Stimulated activated CD4-positive, alpha-beta T cell treated with anti-CD3 and anti-CD28 coated beads, TNF-alpha, amount 100 ng/mL, for 24 hours (primary cell): ENCODE measurements at places on chromosomes 5 and 9.

DNA sequence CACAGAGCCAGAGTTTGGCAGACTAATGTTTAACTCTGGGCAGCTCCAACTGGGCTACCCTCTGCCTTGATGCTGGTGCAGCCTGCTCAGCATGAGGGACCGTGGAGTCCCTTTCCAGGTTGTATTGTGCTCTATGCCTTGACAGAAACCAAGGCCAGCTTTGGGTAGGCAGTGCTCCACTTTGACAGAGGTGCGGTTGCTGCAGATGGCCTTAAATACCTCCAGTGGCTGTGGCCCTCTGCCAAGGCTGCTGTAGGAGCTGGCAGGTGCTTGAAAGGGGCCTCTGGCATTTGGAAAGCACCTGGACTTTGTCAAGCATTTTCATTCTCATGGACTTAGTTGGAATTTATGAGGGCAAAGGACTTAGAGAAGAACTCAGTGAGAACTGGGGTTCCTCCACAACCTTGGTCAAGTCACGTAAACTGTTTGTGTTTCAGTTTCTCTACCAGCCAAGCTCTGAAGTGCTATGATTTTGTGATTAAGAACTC, 249.7 kb upstream of the ZNF462 start:
- no peak for DNase-seq

DNA sequence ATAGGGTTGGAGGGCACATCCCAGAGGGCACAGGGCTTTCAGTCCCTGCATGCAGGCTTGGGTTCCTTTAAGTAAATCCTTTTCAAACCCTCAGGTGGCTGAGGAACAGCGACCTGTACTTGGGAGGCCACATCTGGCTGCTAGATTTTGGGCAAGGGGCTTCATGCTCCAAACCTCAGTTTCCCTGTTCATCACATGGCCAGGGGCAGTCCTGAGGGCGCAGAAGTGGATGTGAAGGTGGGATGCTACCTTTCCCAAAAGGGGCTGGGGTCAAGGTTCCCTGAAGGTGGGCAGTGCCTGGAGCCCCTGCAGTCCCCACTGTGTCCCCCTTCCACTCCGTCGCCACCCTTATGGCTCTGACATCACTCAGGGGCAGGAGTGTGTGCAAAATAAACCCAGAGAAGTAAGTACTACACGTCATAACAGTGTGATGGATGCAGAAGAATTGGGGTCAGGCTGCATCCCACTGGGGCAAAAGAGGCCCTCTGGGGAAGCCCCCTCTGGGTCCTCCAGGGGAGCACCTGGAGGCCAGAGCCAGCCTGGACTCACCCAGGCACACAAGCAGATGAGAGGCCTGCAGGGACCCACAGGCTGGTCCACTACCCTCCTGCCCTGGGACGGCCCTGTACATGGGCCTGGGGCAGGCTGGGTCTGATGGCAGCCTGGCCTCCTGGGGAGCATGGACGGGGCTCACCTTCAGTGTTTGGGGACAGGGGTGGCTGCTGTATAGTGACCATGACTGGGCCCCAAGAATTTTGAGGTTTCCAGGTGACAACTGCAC, 1.9 kb upstream of the CARD19 start:
- DNase-seq: no peak

DNA sequence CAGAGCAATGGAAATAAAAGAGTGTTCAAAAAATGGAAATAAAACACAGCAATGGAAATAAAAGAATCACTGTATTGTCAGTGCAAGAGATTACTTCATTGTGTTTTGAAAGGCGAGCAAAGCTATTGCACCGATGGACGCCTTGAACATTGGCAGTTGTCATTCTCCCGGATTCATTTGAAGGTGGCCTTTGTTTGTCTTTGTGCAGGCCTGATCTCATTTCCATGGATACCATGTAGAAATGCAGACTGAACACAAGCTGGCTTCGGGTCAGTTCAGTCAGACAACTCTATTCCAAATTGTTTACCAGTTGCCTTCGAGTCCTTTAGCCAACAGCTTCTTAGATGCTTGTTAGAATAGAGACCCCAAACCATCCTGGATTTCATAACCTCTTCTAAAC, 8.3 kb downstream of the ITGA2 start:
- DNase-seq: no peak

- no peak for DNase-seq
Measured at GRCh38 chr9:117323390-117323789, 91.5 kb downstream of the ASTN2 start.

DNA sequence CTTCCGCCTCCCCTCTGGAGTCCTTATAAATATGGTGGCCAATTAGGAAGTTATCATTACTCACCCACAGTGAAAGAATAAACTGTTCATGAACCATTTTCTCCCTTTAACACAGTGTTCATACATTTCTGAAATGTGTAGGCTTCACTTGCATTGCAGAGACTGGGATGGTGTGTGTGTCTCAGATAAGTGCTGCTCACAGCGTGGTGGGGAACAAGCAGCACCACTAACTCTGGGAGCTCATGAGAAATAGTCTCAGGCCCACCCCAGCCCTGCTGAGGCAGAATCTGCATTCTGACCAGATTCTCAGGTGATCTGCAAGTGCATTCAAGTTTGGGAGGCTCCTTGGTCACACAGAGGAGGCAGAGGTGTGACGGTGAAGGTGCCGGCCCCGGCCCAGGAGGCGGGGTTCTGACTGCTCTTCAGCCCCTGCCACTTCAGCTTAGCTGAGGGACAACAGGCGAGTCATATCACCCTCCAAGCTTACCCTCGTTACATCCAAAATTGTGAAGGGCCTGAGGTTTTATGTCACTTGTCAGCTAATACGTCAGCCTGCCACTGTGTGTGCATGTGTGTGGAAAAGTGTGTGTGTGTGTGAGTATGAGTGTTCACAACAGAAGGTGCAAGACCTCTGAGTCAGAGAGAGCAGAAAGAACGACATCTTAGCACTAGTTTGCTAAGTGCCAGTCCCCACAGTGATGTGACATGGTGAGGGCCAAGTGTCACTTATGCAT, 34.7 kb downstream of the DAP start:
- DNase-seq: no peak

DNA sequence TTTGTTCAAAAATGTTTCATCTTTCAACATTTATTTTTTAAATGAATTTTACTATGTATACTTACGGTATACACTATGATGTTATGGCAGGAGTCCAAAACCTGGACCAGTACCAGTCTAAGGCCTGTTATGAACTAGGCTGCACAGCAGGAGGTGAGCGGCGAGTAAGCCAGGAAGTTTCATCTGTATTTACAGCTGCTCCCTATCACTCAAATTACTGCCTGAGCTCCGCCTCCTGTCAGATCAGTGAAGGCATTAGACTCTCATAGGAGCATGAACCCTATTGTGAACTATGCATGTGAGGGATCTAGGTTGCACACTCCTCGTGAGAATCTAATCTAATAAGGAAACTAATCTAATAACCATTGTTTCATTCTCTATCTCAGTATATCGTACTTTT, 715.5 kb upstream of the PTPRD start:
- DNase-seq: no peak

DNA sequence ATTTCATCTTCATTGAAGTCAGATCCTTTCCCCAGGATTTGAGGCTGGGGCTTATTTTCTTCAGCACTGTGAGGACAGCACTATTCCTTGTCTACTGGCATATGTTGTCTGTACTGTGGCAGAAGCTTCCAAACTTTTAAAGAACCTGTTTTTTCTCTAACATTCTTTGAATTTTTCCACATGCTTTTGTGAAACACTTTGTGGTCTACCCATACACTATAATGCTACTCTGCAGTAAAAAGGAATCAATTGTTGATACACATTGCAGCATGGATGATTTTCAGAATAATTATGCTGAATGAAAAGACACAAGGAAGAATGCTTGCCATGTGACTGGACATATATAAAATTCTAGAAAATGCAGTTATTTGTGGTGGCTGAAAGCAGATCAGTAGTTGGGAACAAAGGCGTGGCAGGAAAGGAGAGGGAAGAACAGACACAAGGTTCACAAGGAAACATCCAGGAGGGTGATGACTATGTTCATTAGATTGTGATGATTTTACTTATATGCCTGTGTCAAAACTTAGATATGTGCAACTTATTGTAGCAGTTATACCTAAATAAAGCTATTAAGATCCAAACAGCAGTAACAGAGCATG, 96.8 kb downstream of the WNK2 start:
- DNase-seq: no peak

GRCh38 chr5:88298425-88298824, 29.8 kb upstream of the TMEM161B start:
- DNase-seq: no peak

DNA sequence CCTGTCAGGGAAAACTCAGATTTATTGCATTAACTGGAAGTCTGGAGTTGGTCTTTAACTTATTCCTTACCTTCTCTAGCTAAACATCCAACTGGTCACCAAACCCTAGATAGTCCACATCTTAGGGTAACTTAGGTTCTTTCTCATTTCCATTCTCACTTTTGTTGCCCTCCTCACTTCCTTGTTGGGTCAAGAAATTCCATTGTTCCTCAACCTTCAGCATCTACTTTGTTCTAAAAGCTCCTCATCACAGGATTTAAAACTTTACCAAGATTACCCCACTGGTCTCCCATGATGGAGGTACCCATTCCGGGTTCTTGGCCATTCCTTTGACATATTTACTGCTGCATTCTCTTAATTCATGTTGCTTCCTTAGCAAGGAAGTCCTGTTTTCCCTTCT, 32.1 kb downstream of the PTTG1 start:
- DNase-seq: no peak

- DNase-seq: no peak
Measured at GRCh38 chr9:138043411-138044345, 166.1 kb downstream of the CACNA1B start.

DNA sequence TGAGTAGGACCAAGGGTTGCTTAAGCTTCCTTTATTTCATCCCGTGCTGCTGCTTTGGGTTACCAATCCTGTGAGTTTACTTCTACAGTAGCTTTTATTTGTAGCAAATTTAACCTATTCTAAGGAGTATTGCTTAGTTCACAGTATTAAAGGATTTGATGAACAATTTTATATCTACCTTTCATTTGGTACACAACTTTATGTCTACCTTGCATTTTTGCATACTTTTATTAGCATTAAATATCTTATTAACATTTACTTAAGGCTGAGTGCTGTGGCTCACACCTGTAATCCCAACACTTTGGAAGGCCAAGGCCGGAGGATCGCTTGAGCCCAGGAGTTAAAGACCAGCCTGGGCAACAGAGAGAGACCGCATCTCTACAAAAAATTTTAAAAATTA, 4.2 kb downstream of the GTF3C4 start:
- DNase-seq: no peak

DNA sequence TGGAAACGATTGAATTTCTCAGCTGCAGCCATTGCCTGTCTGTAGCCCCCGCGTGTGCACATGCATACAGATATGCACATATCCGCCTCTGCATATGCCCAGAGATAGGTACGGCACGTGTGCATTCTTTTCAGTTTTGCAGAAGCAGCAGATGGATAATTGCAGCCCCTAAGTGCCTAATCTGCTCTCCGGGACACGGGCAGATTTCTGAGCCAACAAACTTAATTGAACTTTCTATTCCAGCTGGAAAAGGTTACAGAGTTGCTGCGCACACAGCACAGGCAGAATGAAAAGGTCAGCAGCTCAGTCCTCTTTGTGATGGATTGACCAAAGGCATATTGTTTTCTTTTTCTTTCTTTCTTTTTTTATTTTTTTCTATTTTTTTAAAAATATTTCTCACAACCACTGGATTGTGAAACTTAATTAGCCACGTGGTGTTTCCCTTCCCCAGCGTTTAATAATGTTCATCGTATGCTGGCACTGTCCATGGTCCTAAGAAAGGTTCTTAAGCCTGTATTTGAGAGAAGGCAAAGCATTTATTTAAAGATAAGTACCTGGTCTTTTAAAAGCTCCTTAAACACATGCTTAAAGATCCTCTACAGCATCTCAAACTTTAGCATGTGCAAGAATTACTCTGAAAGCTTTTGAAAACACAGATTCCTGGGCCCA, 270.2 kb upstream of the BRINP1 start:
- no peak for DNase-seq

DNA sequence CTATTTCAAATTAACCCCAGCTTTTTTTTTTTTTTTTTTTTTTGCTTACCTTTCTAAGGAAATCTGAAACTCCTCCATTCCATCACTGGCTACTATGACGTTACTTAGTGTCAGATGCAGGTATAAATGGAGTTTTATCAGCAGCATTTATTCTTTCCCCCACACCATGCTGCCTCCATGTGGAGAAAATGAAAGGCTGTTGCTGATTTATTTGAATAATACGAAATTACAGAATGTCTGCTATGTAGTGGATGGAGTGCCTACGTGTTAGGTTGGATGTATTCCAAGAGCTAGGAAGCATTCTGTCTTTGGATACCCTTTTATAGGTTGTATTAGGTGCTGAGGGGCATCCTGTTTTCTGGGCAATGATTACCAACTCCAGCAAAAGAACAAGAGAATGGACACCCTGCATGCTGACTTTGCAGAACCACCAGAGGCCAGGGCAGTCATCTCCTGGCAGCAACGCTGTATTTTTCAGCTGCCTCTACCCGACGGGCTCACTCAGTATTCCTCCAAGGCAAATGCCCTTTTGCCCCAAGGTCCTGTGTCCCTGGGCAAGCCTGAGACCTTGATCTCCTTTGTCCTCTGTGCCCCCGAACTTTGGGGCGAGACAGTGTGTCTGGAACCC, 199.5 kb downstream of the ALDH1A1 start:
- no peak for DNase-seq

- DNase-seq: no peak
Measured at GRCh38 chr5:5381310-5381913, 41.1 kb upstream of the ICE1 start.

DNA sequence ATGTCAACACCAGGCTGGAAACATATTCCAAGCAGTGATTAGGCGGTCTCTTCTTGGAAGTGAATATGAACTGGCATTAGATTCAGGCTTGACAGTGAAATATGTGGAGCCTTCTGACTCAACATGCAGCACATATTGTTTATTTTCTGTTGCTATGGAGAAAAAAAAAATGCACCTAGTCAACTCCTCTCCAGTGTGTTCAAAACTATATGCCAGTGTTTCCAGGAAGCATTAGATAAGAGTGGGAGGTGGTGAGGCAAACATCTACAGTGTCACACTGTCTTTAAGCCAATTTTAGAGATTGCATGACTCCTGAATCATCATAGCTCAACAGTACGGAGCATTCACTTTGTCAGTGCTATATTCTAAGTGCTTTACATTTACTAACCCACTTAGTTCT, 117.9 kb downstream of the HCN1 start:
- DNase-seq: no peak

DNA sequence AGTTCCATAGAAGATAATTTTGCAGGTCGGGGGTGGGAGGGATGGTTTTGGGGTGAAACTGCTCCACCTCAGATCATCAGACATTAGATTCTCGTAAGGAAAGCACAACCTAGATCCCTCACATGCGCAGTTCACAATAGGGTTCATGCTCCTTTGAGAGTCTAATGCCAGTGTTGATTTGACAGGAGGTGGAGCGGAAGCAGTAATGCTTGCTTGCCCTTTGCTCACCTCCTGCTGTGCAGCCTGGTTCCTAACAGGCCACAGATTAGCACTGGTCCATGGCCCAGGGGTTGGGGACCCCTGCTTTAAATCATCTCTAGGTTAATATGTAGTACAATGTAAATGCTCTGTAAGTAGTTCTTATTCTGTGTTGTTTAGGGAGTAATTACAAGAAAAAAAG, 10.5 kb downstream of the SHISAL2B start:
- no peak for DNase-seq

- no peak for DNase-seq
Measured at GRCh38 chr5:157544623-157544989, 31.0 kb downstream of the ADAM19 start.

- no peak for DNase-seq
Measured at GRCh38 chr5:143432658-143433239, 29.3 kb upstream of the NR3C1 start.

GRCh38 chr5:90504743-90505142, 24.6 kb downstream of the LYSMD3 start:
- DNase-seq: no peak
